ENCODE measurements at places on chromosomes 4 and X. TPM values are rescaled to one million over a fixed set of nuclear protein-coding genes. Genes with fewer than 3 reads are reported as not detected.

The SEC24B gene
- total RNA-seq, result 20.7 TPM

The ITGB1BP2 gene
- total RNA-seq, result 1.3 TPM

The IL13RA2 gene
- 13.1 TPM for total RNA-seq

The MAGEA12 gene
- total RNA-seq, result not detected

The HTN3 gene
- not detected for total RNA-seq

The RASL11B gene
- not detected for total RNA-seq

The BTK gene
- total RNA-seq, result not detected

The ANOS1 gene
- total RNA-seq, result 9.7 TPM

The DYNLT3 gene
- 43.9 TPM for total RNA-seq

The TGIF2LX gene
- not detected for total RNA-seq

The ARMCX1 gene
- total RNA-seq, result 15.9 TPM

The GEMIN8 gene
- 26.9 TPM for total RNA-seq

The ATOH1 gene
- not detected for total RNA-seq

The ASMTL gene
- 50.7 TPM for total RNA-seq

The FRMPD3 gene
- total RNA-seq, result not detected

The ODAPH gene
- total RNA-seq, result not detected

The CNGA1 gene
- total RNA-seq, result not detected

The EDA gene
- total RNA-seq, result 3.4 TPM

The RAB39B gene
- total RNA-seq, result not detected

The SPATA4 gene
- not detected for total RNA-seq

The PRSS12 gene
- under 0.01 TPM for total RNA-seq

The SMIM31 gene
- total RNA-seq, result not detected

The SH3BP2 gene
- total RNA-seq, result 35.6 TPM

The ADGRG2 gene
- total RNA-seq, result 2.3 TPM

The CLDN34 gene
- total RNA-seq, result not detected

The EMD gene
- total RNA-seq, result 54.3 TPM

The IGSF1 gene
- total RNA-seq, result not detected

The FAM53A gene
- 16.4 TPM for total RNA-seq

The NPY2R gene
- total RNA-seq, result 3.9 TPM

The FUNDC1 gene
- 9.6 TPM for total RNA-seq

The NEIL3 gene
- 0.65 TPM for total RNA-seq

The YTHDC1 gene
- total RNA-seq, result 47.7 TPM

The GLRA3 gene
- total RNA-seq, result not detected

The ITIH6 gene
- total RNA-seq, result not detected

The LARP1B gene
- total RNA-seq, result 15.1 TPM

The GYPE gene
- total RNA-seq, result 0.54 TPM

The EVC2 gene
- 7.9 TPM for total RNA-seq

The DDX53 gene
- not detected for total RNA-seq

All from cardiac atrium fibroblast (primary cell).